ENCODE measurements at places on chromosomes 12 and 14. TPM values are rescaled to one million over a fixed set of nuclear protein-coding genes. Genes with fewer than 3 reads are reported as not detected.

FAM181A gene
- total RNA-seq: not detected

SPX gene
- total RNA-seq: 0.25 TPM

LTB4R2 gene
- total RNA-seq: 2.0 TPM

TBX5 gene
- not detected for total RNA-seq

CRACR2A gene
- 2.1 TPM for total RNA-seq

RTN1 gene
- total RNA-seq: 2.9 TPM

HCAR3 gene
- not detected for total RNA-seq

KRT85 gene
- not detected for total RNA-seq

NKX2-1 gene
- total RNA-seq: not detected

KMT2D gene
- total RNA-seq: 23.5 TPM

RTL1 gene
- total RNA-seq: not detected

TROAP gene
- total RNA-seq: 10.6 TPM

POU6F1 gene
- 1.3 TPM for total RNA-seq

ACOT4 gene
- total RNA-seq: 0.53 TPM

SIVA1 gene
- 101 TPM for total RNA-seq

IL22 gene
- not detected for total RNA-seq

SOCS2 gene
- 46.7 TPM for total RNA-seq

KRT78 gene
- not detected for total RNA-seq

PRPF39 gene
- total RNA-seq: 22.4 TPM

PAX9 gene
- total RNA-seq: 0.26 TPM

TRPV4 gene
- total RNA-seq: 0.53 TPM

PPP4R4 gene
- not detected for total RNA-seq

RIMBP2 gene
- not detected for total RNA-seq

CCDC198 gene
- 0.53 TPM for total RNA-seq

SIX1 gene
- 0.79 TPM for total RNA-seq

AQP2 gene
- not detected for total RNA-seq

TPH2 gene
- total RNA-seq: not detected

KRT74 gene
- not detected for total RNA-seq

CD4 gene
- 3.1 TPM for total RNA-seq

ERBB3 gene
- total RNA-seq: 3.6 TPM

C12orf50 gene
- total RNA-seq: 0.13 TPM

NUAK1 gene
- 3.2 TPM for total RNA-seq

FAM90A1 gene
- 0.06 TPM for total RNA-seq

MCRS1 gene
- 53.6 TPM for total RNA-seq

C12orf42 gene
- total RNA-seq: not detected

MIP gene
- total RNA-seq: not detected

OTOGL gene
- 1.6 TPM for total RNA-seq

OR8S1 gene
- total RNA-seq: not detected

Measured in aortic smooth muscle cell (primary cell).